LHCN-M2 (cell line): ENCODE measurements at places on chromosomes 6 and 20. TPM values are rescaled to one million over a fixed set of nuclear protein-coding genes. Genes with fewer than 3 reads are reported as not detected.

Gene LY6G5B
- total RNA-seq = 2.4 and 4.0 TPM in 2 replicates

Gene CLDN20
- total RNA-seq = not detected in 2 replicates

DNA sequence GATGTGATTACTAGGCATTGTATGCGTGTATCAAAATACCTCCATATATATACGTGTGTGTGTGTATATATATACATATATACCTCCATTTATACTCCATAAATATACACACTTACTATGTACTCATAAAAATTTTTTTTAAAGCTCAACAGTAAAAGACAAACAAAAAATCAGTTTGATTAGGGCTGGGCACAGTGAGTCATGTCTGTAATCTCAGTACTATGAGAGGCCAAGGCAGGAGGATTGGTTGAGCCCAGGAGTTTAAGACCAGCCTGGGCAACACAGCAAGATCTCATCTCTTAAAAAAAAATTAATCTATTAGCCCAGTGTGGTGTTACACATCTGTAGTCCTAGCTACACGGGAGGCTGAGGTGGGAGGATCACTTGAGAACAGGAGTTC is 24.6 kb downstream of the PDSS2 start:
- no peak for DNase-seq

- no peak for DNase-seq
These were observed 3.3 kb upstream of the TFAP2C start for GRCh38 chr20:56625837-56626236.

DNA sequence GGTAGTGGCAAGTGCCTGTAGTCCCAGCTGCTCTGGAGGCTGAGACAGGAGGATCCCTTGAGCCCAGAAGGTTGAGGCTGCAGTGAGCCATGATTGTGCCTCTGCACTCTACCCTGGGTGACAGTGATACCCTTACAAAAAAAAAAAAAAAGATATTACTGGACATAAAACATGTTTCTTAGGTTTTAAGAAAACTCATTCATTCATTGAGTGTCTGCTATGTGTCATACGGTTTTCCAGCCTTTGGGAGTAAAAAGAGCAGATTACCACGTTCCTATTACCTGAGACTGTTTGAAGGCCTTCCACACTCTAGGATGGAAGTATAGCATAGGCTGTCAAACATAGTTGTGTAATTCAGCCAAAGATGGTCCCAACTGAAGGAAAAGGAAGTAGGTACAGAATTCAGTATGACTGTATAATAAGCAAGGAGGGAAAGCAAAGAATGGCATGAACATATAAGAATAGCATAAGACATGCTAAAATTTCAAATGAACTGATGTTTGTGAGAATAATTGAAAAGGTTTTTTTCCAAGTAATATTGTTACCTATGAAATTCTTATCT is 22.0 kb downstream of the STXBP5 start:
- DNase-seq = no peak

DNA sequence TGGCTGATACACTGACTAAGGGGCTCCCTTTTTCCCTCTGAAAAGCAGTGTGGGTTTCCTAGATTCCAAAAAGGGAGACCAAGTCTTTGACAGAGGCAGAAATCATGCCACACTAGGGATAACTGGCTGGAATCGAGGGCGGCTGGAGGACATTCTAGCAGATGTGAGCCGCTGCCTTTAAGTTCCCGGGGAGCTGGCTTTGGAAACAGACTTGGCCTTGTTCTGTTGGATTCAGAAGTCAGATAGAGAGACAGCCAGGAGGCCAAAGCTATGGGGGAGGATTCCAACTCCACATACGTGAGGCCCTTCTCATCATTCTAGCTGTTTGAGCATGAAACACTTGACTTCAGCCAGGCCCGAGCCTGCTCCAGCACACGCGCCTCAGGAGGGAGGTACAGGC is 109.9 kb upstream of the FOXC1 start:
- DNase-seq = no peak

- no peak for DNase-seq
These were observed 242.1 kb downstream of the SOD2 start for GRCh38 chr6:159450815-159451465.
